ENCODE measurements at places on chromosomes 2 and 18.

GRCh38 chr18:10234912-10235660 lies 219.3 kb upstream of the APCDD1 start:
- peak; percentile 40 for DNase-seq

GRCh38 chr18:46096651-46097300 lies 1.3 kb downstream of the ATP5F1A start:
- peak; percentile 3 for DNase-seq

DNA sequence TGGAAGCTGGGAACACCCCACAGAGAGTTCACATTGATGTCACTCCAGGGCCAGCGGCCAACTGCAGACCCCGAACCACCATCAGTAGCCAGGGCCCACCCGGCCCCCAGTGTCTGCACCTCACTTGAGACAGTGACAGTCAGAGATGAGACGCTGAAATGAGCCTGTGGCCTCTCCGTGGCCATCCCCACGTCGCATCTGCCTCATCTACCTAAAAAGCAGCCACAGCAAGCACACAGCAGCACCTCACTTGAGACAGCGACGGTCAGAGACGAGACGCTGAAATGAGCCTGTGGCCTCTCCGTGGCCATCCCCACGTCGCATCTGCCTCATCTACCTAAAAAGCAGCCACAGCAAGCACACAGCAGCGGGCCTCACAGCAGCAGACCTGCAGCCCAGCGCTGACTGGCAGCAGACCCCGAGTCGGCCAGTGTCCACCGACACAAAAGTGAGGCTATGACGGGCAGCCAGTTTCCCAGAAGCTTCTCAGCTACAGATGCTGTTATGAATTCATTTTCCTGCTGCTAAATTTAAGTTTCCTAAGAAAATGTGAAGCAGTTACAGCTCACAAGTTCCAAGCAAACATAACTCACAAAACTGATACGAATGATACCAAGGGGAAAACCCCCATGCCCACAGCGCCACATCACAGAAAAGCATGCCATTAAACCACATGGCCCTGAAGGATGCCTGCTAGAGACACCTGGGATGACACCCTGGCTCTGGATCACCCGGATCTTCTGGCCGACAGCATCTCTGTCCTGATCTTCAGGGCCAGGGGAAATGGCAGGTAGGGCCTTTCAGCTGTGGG lies 27.7 kb downstream of the SNORC start:
- no peak for DNase-seq

DNA sequence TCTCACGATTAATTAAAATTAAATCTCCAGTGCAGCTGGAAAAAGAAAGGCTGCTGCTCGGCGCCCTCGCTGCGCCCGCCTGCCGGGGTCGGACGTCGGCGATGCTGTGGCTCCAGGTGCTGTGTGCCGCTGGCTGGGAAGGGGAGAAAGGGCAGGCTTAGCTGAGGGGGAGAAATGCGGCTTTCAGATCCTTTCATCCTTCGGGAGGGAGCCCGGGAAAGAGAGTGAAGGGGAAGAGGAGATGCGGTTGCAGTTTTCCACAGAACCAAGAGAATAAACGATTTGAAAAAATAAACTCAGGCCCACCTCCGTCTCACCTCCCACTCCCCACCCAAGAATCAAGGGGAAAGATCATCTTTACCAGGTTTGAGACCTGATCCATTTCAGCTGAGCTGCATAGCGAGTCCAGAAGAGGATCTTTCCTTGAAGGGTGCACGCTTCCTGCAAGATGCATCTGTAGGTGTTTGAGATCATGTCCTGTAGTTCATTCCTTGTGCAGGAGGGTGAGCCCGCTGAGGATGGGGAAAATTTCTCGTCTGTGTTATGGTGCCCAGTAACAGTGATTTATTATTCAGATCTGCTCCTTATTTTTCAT lies 495 bp downstream of the TMEM169 start:
- DNase-seq, result no peak

DNA sequence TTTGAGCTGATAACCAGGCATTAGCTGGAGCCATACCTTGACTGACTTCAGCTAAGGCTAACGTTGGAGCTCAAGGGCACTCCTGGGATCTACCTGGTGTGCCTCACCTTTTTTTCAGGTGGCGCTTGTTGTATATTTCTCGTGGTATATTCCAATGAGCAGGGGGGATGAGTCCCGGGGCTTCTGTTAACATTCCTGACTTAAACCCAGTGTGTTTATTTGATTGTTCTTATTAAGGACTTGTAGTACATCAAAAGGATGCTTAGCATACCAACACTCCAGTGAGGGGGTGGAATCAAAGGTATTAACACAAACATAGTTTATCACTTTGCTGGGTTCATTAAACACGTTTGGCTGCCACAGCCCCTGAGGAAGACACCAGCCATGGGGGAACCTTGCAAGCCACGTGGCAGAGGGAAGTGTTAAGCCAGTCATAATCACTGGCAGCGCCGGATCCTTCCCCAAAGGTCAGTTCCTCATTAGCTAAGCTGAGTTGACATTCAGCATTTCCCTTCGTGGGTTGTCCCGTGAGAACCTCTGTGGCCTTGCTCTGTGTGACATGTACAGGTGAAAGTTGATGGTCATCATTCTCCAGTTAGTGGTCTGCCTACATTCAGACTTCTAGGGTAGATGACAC lies 119.5 kb upstream of the MCFD2 start:
- DNase-seq, result peak; percentile 90
